ENCODE measurements at places on chromosomes 12 and 14.

DNA sequence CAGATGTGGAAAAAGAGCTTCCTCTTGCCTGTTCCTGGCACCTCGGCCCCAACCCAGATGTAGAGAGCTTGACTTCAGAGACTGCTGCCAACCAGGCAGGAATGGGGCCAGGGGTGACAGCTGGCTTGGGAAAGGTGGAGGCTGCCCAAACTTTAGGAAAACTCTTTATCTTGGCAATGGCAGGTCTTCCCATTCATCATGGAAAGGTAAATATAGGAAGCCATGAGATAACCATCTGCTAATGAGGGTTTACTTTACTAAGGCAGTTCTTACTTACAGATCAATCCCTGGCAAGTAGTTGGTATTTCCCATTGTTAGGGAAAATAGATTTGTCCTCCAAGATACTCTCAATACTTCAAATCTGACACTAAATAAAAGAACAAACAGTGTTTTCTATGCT, 143.1 kb upstream of the NUDT4 start:
- DNase-seq = no peak

DNA sequence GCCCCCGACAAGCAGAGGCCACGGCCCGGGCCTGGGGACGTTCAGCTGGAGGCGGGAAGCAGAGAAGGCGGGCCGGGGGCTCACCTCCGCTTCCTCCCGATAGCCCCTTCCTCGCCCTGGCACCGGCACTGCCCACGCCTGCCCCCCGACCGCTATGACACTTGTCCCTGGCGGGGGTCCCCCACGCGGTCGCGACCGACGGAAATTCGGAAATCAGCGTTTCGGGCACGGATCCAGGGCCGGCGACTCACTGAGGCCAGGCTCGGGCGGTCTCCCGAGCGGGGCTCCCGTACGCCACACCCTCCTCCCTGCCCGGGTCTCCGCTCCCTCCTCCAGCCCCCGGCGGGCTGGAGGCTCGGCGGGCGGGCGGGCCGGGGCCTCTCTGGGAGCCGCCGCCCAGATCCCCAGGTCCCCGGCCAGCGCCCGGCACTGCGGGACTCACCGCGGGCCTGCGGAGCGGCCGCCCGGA, 581 bp downstream of the PITPNM2 start:
- no peak for DNase-seq

- DNase-seq = no peak
These were observed 4.6 kb upstream of the CACNB3 start for GRCh38 chr12:48813465-48814261.

GRCh38 chr12:11861155-11861863, 209.4 kb upstream of the BCL2L14 start:
- no peak for DNase-seq

DNA sequence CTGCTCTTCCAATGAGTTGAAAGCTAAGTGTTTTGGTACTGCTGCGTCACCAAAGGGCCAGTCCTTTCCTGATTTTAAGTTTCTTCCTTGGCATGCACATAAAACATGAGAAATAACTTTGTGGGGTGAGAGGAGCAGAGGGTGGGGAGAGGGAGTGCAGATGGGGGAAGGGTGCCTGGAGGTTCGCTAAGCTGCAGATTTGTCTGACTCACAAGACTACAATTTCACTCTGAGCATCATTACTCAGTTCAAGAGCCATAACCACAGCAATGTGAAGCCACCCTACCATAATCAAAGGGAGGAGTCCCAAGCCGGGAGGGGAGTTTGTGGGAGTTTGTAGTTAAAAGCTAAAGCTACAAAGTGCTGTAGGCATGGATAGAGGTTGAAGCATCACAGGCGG, 136.1 kb downstream of the ANO2 start:
- DNase-seq = no peak

GRCh38 chr14:101790232-101790631, 28.7 kb downstream of the PPP2R5C start:
- DNase-seq = no peak

- DNase-seq = no peak
These were observed 379.3 kb downstream of the NAV3 start for GRCh38 chr12:78209846-78210505.

DNA sequence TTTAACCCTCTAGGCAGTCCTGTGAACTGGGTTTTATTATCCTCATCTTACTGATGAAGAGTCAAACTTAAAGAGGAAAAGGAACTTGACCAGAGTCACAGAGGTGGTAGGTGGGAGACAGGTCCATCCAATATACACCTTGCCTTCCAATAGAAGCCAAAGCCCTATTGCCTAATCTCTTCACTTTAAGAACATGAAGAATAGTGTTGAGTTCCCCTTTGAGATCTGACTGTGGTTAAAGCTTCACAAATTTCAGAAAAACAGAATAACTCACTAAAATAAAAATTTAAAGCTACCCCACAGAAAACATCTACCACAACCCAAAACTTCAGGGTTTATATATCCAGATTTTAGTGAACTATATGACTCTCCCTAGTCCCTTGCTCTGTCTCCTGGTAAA, 115.4 kb downstream of the ETV6 start:
- DNase-seq = no peak

DNA sequence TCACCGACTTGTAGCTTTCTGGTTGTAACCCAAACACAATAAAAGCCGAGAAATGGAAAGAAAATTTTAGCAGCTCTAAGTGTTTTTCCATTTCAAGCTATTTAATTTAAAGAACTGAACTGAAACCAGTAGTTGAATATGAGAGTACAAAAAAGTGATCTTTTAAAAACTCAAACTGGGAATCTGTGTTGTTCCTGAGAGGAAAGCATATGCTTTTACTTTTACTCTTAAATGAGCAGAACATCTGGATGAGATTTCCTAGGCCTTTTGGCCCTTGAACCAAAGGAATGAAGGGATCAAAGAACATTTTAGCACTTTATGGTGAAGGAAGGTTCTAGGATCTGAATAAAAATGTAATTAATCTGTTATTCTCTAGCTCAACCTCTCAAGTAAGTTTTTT, 1.3 kb downstream of the KERA start:
- no peak for DNase-seq

DNA sequence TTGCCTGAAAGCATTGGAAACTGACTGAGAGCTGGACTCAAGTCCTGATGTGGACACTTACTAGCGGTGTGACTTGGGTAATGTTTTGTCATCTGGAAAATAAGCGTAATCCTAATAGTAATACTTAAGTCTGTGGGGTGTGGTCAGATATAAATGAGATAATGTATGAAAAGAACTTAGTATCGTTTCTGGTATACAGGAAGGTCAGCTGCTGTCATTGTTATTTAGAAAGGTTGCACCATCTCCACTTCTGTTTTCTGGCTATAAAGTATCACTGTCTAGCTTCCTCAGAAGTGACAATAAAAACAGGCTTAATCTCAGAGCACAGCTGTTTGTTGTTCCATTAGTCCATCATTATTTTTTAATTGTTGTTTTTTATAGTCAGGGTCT, 34.1 kb upstream of the TUBA1C start:
- no peak for DNase-seq

DNA sequence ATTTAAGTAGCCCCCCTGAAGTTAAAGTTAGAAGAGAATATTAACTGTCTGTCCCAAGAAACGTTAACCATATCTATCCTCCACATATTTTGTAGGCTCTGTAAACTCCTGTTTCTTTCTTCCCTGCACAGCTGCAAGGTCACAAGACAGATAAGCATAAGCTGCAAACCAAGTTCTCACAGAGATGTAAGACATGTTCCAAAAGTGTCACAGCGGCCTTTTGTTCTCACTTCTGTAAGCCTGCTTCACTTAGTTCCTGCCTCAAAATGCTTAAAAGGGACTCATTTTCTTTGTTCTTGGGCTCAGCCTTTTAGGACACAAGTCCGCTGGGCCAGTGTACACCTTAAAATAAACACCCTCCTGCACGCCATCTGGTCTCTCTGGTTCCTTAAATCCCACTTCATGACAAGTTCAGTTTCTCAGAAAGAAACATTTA, 3.2 kb downstream of the RNASE1 start:
- no peak for DNase-seq

DNA sequence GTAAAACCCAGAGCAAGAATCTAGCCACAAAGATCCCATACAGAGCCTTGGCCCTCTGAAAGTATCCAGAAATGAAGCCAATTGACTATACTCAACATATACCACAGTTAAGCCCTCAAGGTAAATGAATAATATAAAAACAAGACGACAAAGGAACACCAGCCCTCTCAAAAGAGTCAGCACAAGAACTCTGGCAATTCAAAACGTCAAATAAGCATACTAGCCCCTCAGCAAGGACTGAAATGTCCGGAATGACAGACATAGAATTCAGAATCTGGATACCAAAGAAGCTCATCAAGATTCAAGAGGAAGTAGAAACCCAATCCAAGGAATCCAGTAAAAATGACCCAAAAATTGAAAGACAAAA, 49.9 kb downstream of the GTF2A1 start:
- DNase-seq = no peak

DNA sequence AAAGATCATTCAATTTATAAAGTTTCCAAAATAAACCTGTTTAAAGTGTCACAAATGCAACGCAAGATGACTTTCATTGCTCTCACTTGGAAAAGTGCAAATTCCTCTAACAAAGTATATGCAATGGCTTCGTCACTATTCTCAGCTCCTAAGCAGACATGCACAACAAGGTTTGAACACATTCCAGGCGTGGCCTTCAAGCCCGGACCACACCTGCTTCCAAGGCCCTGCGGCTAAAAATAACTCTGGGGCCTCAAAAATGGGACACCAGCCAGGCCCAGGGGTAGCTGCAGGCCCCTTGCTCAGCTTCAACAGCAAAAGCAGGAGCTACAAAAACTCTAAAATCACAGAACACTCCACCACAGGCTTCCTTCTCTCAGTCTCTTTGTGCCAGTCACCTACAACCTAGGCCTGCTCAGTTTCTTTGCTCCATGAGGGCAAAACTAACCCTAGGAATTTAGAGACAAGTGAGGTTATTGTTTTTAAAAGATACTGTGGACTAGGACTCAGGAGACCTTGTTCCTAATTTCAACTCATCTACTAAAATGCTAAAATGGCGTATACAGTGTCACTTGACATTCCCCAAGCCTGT, 29.3 kb downstream of the DUSP16 start:
- DNase-seq = no peak

- DNase-seq = no peak
These were observed 164.4 kb downstream of the CAND1 start for GRCh38 chr12:67433385-67434175.

GRCh38 chr12:95995238-95996031, 709 bp downstream of the HAL start:
- DNase-seq = no peak

- no peak for DNase-seq
These were observed 11.4 kb upstream of the SLC8B1 start for GRCh38 chr12:113346353-113346752.

DNA sequence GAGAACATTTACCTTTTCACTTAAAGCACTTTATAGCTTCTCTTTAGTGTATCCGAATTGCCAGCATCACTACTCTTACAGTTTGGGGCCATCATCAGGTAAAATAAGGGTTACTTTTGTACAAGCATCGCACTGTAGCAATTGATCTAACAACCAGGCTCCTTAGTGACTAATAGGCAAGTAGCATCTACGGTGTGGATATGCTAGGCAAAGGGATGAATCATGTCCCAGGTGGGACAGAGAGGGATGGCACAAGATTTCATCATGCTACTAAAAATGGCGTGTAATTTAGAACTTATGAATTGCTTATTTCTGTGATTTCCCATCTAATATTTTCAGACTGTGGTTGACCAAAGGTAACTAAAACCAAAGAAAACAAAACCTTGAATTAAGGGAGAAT, 582.3 kb downstream of the KCNH5 start:
- DNase-seq = no peak

DNA sequence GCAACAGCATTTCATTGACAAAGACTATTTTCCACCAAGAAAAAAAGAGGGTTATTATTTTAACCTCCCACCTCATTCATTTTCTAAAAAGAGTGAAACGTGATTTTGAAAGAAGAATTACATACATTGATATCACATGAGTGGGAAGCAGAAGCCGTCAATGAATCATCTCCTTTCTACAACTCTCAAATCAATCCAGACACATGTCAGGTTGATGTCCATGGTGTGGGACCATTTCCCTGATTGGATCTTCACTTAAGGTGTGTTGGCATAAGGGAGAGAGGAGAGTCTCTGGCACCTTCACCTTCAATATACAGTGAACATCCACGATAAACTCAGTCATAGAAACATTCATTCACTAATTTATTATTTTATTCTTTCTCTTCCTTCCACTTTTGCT, 1095.1 kb downstream of the BCL11B start:
- DNase-seq = no peak

- DNase-seq = peak; percentile 54
These were observed 14.2 kb upstream of the CALM1 start for GRCh38 chr14:90382491-90383125.

- no peak for DNase-seq
These were observed 51.3 kb downstream of the MARK3 start for GRCh38 chr14:103436533-103436932.

DNA sequence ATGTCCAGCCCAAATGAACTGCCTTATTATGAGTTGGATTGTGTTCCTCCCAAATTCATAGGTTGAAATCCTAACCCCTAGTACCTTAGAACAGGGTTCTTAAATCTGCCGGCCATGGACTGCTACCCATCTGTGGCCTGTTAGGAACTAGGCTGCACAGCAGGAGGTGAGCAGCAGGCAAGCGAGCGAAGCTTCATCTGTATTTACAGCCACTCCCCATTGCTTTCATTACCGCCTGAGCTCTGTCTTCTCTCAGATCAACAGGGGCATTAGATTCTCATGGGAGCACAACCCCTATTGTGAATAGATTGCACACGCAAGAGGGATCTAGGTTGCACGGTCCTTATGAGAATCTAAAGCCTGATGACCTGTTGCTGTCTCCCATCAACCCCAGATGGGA, 9.8 kb upstream of the EML5 start:
- no peak for DNase-seq

GRCh38 chr12:25681580-25681979, 128.5 kb upstream of the LMNTD1 start:
- DNase-seq = no peak

GRCh38 chr12:14460212-14460841, 94.8 kb downstream of the ATF7IP start:
- no peak for DNase-seq

DNA sequence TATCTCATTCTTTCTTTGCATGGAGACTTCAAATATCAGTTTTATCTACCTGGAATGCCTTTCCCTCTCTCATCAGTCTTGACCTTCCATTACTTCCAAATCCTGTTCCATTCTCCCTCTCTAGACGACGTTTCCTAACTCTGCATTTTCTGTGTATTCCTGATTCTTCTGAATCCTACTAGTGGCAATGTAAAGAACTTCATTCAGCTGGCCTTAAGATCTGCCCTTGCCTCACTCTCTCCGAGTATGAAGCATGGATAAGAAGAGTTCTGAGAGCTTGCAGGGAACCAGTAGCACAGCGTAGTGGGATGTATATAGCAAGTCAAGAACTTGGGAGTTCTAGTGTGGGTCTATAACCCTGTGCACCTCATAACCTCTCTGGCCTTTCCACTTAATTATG, 68.5 kb upstream of the HOXC13 start:
- no peak for DNase-seq

GRCh38 chr12:67633708-67634107, 14.8 kb upstream of the DYRK2 start:
- DNase-seq = no peak

DNA sequence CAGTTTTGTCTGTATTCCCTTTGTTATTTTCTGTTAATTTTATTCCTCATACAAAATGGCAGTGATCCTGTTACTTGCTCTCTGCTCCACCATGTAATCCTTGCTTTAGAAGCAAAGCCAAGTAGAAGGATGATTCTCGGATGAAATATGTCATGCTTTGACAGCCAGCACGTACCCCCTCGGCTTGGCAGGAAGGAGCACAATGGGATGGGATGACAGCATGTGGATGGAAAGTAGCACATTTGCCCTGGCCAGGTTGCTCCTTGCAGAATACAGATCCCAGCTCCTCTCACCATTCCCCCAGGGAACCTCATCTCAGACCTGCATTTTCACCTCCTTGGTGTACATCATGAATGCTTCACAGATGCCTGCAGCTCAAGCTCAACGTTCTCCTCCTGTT, 35.1 kb upstream of the ATF1 start:
- no peak for DNase-seq
